BE2C (cell line): ENCODE measurements at places on chromosomes 11 and 22.

GRCh38 chr11:85236211-85236610 lies 390.9 kb downstream of the DLG2 start:
- no peak for DNase-seq

DNA sequence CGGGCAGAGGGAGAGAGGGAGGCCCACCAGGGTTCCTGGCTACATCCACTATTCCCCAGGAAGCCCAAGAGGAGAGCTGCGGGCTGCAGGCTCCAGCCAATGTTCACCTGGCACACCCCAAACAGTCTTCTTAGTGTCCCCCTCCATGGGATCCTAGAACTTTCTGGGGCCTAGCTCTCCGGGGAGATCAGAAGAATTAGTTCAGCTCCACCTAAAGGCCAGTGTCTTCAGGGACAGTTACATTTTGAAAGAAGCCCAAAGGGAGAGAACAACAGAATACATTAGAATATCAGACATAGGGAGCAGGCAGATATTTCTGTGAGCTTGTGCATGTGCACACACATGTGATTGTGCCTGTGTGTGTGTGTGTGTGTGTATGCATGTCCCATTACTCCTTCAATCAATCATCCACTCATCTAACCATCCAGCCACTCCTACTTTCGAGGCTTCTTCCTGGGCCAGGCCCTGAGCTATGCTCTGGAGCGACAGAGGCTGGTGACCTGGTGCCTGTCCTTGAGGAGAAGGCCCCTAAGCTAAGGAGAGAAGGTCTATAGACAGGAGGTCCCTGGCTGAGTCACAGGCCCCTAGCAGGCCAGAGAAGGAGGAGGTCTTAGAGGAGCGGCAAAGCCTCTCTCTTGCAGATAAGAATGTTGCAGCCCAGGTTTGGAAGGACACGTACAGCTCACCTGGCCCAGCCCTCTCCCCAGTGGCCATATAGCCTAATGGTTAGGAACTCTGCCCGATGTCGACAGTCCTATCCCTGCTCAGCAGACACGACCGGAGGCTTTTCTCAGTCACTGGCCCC lies 165.5 kb downstream of the DSCAML1 start:
- DNase-seq = no peak

DNA sequence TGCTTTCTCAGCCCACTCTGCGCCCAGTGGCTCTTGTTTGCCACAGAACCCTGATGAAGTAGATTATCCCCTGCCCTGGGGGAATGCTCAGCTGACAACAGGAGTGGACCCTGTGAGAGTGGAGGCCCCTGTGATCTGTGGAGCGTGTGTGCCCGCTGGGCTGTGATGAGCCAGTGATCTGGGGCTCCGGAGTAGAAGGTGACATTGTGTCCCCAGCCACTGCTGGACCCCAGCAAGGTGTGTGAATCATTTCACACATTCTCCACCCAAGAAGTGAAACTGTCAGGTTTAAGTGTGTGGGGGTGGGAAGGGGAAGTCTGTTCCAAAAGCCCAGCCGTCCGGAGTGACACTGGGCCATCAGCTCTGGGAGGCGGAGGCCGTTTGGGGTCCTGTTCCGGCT lies 33.1 kb upstream of the GRAMD4 start:
- DNase-seq = no peak

DNA sequence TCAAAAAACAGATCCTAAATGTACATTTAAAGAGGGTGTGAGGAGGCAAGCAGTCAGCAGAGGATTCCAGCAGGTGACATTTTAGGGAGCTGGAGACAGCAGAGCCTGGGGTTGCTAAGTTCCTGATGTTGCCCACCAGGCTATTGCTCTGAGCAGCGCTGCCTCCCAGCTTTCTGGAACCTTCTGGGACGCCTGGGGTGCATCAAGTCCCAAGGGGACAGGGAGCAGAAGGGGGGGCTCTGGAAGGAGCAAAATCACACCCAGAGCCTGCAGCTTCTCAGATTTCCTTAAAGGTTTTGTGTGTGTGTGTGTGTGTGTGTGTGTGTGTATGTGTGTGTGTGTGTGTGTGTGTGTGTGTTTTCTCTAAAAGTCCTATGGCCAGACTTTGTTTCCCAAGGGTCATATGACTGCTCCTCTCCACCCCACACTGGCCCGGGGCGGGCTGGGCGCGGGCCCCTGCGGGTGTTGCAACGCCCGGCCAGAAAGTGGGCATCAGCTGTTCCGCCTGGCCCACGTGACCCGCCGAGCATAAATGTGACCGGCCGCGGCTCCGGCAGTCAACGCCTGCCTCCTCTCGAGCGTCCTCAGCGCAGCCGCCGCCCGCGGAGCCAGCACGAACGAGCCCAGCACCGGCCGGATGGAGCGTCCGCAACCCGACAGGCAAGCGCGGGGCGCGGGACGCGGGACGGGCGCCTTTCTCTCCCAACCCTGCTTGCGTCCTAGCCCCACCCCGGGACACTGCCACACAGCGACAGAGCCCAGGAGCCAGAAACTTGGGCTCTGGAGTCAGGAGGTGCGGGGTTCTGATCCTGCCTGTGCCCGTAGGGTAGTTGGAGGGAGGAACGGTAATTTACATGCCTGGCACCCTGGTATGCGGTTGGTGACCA lies at the start of gene HMOX1:
HMOX1 (plus strand) TSS at position 560 of the 887 bp plus-strand sequence; CDS start at position 638, 78 bp downstream.
- peak; percentile 88 for DNase-seq

DNA sequence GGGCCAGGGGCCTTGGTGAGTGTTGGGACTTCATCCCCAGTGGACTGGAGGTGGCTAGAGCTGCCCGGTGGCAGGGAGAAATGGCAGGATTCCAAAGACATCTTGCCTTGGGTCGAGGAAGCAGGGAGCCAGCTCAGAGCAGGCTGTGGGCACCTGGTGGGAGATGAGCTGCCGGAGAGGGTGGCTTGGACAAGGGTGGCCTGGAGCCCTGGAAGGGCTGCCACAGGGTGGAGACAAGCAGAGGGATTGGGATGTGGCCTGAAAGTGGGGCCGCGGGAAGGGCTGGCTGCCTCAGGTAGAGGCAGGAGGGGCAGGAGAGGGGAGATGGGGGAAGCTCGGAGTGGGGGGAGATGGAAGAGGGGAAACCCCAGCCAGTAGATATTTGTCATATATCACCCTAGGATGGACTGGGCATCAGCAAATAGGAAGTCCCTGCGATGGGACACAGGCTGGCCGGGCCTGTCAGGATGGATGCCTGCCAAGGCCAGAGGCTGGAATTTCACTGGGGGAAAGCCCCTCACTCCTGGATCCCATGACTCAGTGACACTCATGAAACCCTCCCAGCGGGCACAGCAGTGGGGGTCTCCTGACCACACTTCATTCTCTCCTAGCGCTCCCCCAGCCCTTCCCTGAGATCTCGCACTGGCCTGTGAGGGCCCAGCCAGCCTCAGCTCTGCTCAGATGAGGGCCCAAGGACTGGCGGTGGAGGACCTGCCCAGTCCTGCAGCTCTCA lies 72.0 kb upstream of the SHISAL1 start:
- DNase-seq = no peak

DNA sequence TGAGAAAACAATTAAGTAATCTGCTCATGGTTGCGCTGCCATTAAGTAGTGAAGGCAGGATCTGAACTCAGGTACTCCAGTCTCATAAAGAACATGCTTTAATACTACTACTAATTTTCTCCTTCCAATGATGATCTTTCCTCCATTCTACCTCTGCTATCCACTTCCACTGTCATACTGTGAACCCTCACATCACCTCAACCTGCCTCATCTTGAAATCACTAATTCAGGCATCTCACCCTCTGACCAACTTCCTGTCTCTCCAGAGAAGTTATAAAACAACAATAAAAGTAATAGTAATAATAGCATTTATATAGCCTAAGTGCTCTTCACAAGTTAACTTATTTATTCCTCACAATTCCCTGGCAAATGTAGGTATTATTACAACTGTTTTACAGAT lies 57.1 kb upstream of the PSMA1 start:
- DNase-seq = no peak

DNA sequence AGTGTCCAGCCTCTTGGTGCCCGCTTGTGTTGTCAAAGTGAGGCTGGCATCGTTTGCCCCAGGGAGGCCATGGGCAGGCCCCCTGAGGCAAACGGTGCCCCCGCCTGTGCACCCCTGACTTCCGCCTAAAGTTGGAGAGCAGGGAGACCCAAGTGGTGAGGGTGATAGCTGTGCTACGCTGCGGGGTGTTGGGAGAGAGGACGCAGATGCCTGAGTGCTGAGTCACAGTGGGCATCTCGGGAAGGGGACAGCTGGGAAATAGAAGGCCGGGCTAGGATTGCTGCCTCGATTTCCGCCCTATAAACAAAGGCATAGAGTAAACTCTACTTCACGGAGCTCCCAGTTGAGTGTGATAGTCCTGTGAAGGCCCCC lies 5.8 kb downstream of the GRIK4 start:
- DNase-seq = no peak

DNA sequence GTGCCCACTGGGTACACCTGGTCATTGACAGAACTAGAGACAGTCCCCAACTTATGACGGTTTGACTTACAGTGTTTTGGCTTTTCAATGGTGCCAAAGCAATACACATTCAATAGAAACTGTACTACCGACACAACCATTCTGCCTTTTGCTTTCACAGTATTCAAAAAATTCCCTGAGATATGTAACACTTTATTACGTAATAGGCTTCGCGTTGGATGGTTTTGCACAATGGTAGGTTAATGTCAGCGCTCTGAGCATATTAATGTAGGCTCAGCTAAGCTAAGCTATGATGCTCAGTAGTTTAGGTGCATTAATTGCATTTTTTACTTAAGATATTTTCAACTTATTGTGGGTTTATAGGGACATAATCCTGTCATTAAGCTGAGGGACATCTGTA lies 105.1 kb upstream of the B3GAT1 start:
- no peak for DNase-seq

DNA sequence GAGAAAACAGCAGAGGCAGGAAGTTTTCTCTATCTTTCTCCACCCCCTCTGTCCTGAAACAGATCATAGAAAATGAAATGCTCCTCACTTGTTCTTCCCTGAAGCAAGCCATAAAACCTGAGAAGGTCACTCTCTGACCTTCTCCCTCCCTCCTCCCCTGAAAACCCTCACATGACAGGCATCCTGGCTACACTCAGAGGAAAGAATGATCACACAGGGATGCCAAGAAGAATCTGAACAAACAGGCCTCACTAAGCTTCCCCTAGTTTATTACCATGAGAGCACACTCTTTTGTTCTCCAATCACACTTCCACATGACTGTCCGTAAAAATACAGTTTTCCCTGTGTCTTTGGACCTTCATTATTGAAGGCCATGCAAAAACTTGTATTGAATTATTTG lies 300.1 kb downstream of the BUD13 start:
- DNase-seq = no peak

- DNase-seq = no peak
These were observed 87.5 kb downstream of the YAP1 start for GRCh38 chr11:102197670-102198139.

GRCh38 chr11:35138058-35138457 lies 913 bp upstream of the CD44 start:
- DNase-seq = no peak

DNA sequence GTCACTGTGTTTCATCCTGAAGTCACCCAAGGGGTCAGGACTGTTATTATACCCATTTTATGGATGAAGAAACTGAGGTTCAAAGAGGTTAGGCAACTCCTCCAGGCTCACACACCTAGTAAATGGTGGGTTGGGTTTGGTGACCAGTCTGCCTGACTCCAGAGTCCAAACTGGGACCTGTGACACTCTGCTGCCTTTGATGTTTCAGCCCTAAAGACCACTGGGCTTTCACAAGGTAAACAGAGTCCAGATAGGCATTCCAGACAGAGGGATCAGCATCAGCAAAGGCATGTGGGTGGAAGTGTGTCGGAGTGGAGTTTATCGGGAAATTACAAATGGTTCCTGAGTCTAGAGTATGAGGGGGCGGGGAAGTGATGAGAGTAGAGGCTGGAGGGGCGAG lies 38.5 kb downstream of the MICAL2 start:
- no peak for DNase-seq

DNA sequence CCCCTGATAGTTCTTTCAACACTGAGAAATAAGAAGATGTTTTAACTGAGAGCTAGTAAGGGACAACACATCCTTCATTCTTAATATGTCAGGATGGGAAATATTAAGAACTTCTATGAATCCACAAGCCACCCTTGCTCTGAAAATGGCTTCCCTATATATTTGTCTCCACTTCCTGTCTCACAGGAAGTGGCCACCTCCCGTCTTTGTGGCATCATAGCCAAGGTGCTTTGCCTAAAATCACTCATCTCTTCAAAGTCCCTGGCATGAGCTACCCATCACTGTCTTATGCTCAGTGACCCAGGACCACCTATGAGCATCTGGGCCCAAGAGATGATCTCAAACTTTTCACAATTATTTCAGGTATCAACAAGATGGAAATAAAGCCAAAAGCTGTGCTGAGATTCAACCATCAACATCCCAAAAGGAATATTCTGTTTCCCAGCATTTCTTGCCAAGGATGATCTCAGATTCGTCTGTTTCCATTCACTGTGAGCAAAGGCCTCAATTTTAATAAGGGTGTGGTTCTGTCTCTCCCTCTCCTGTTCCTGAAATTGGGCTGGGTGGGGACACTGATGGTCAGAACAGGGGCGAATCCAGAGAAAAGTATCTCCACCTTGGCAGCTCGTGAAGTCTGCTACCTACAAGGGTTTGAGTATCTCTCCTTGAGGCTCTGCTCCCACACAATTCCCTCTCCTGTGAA lies 493.9 kb downstream of the MN1 start:
- no peak for DNase-seq

DNA sequence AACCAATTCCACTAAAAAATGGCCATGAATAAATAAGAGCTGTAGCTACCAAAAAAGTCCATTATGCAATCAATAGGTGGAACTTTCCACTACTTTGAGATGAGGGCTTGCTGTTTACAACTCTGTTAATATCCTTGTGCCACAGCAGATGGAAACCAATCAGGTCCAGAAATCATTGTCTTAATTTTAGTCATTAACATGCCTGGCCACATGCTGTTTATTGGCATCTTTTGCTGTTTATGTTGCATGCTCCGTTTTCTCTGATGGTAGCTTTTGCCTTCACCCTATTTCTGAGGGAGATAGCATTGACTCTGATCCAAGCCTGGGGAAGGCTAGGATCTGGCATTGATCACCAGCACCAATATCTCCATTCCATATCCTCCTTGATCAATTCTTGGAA lies 192.9 kb upstream of the SEZ6L start:
- no peak for DNase-seq

DNA sequence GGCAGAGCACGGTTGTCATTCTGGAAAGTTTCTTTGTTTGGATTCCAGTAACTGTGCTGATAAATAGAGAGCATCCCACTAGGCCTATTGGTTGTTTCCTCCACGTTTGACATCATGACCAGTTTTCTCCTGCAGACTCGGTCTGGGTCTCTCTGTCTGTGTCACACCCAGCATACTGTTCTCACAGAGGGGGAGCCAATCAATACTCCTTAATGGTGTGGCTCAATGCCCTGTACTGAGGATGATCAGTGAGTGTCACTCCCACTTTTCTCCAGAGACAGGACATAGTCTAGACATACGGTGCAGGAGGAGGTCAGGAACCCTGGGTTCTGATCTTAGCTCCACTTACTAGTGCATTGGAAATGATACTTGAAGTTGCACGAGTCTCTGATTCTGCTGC lies 88.2 kb upstream of the BLID start:
- DNase-seq = no peak

GRCh38 chr22:23755711-23756110 lies 1.5 kb upstream of the VPREB3 start:
- DNase-seq = no peak

GRCh38 chr11:97225794-97226193 lies 836.0 kb downstream of the JRKL start:
- no peak for DNase-seq
